RKO (cell line): ENCODE measurements at places on chromosomes 2 and 18.

DNA sequence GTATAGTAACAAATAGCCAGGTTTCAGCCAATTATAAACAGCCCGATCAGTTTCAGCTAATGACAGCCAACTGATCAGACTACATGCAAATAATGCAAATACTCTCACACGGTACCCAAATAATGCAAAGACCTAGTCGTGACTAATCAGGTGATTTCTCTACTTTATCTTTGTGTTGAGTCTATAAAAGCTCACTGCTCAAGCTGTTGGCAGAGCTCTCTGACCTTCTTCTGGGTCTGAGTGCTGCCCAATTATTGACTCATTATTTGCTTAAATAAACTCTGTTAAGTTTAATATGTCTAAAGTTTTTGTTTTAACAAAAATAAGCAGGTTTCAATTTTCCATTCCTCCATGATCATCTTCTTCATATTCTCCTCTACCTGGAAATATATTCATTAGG, 1971.7 kb downstream of the SUCLG1 start:
- no peak for DNase-seq

DNA sequence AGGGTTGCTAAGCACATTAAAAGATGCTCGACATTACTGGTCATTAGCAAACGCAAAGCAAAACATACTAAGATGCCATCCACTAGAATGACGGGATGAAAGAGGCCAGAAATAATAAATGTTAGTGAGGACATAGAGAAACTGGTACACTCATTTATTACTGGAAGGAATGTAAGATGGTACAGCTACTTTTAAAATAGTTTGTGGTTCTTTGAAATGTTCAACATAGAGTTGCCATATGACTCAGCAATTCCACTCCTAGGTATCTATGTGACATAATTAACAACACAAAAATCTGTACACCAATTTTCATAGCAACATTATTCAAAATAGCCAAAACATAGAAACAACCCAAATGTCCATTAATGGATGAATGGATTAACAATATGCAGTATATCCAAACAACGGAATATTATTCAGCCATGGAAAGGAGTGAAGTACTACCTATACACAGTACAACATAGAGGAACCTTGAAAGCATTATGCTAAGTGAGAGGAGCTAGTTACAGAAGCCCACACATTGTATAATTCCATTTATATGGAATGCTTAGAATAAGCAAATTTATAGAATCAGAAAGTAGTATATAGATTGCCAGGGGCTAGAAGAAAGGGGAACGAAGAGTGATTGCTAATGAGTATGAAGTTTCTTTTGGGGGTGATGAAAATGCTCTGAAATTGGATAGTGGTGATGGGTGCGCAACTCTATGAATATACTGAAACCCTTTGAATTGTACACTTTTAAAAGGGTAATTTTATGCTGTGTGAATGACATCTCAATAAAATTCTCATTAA, 61.9 kb upstream of the IL1R1 start:
- peak; percentile 5 for DNase-seq

DNA sequence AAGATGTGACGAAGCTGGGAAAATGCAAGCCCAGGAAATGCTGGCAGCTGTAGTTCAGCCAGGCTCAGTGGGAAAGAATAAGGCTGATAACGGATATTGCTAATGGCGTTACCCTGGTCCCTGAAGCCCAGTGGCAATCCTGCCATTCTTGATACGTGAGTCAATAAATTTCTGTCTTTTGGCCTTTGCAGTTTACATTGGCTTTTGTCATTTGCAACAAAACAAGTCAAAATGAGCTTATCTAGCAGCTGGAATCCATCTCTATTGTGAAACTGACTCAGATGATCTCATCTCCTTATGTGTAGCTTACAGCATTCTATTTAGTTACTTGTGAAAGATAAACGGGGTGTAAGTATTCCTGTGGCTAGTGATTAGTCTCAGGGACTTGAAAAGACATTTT, 43.8 kb downstream of the ARL6IP6 start:
- no peak for DNase-seq

DNA sequence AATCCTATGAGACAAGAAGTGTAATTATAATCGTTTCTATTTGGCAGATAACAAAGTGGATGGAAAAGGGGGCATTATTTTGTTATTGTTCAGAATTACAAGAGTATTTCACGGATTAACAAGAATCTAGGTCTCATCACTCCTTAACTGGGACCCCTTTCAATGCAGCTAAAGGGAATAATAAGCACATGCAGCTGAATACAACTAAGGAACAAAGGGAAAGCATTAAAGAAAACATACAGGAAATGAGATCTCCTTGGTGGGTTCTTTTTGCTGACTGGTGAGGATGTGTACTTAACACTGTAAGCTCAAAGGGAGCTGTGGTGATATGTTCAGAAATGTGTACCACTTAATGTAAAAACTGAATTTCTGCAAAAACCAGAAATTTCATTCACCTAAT, 140.5 kb upstream of the WDSUB1 start:
- DNase-seq, result no peak

- DNase-seq, result peak; percentile 7
These were observed 33.2 kb downstream of the SLC38A11 start for GRCh38 chr2:164922134-164922533.

DNA sequence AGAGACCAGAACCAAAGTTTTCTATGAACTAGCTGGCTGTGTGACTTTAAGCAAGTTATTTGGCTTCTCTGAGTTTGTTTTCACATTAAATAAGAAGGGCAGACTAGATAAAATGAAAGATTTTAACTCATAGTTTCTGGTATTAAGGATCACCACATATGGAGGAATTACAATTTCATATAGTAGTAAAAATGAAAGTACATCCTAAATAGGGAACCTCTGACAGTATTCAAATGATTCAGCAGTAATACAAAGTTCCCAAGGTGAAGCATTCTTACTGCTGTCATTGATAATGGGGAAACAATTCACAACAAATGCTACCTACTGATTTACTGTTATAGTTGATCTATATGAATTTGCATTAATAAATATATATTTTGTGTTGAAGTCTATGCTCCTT, 170.3 kb upstream of the VRK2 start:
- no peak for DNase-seq

- peak; percentile 91 for DNase-seq
These were observed 3.8 kb downstream of the DLX2 start for GRCh38 chr2:172098650-172099471.

DNA sequence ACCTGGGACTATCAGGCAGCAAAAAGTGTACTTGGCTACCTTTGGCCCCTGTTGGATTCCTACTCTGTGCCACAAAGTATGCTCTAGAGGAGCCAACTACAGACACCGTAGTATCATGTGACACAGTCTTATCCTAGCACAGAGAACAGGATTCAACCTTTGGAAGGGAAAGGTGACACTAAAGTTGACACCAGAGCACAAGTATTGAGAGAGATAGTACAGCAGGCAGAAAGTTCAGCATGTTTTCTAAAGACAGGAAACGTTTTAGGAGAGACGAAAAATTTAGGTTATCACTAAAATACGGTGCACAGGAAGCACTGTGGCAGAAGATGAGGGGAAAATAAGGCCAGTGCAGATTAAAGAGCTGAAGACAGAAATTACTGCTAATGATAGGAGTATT, 18.6 kb downstream of the SMAD2 start:
- no peak for DNase-seq

DNA sequence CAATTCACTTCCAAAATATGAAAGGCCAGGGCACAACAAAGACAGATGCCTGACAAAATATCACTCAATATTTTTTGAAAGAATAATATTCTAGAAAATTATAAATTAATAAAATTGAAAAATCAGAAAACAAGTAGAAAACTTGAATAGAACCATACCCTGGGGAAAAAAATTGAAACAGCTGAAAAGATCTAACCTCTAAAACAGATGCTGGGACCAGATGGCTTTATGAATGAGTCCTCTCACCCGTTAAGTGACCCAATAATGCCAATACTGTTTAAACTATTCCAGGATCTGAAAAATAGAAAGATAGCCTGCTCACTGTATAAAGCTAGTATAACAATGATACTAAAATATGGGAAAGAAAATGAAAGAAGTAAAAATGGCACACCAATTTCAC, 322.3 kb upstream of the VWC2L start:
- DNase-seq, result no peak

GRCh38 chr2:37928377-37928776, 3.3 kb downstream of the RMDN2 start:
- DNase-seq, result no peak

DNA sequence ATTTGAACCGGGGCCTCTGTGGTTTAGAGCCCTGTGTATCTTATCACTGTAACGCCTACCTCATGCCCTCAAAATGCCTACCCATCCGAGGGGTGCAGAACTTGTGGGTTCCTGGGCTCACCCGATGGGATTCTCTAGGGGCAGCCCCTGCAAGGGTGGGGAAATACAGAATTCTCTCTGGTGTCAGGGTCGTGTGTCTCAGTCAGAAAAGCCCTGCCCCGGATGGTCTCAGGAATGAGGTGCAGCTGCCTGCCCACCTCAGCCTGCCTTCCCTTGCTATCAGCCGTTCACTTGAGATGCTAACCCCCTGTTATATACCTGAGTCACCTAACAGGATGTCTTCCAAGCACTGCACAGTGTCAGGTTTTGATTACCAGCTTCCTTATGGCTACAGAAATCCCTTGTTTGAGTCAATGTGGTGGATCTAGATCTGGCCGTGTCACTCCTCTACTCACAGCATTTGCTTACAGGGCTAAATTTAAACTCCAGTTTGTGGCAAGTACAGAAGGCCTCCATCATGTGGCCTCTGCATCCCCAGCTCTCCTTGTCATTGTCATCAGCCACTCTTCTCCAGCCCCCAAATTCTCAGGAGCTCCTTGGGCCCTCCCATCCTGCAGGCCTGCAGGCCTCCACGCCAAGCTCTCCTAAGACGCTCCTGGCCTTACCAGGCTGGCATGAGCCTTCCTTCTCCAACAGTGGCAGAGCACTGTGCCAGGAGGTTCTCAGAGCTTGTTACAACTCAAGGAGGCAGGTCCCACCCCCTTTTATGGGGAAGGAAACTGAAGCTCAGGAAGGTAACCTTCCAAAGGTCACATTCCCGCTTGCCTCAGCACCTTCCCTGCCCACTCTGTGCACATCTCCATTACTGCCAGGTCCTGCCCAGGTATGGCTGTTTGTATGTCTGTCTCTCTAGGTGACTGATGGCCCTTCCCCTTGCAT, 14.3 kb upstream of the MAP3K2 start:
- no peak for DNase-seq
